ENCODE measurements at places on chromosomes 1 and 21.
A peak's percentile ranks its signal among the peaks of the same experiment; 100 is the strongest.

GRCh38 chr21:38720074-38720473 is 85.7 kb upstream of the ETS2 start:
- DNase-seq = no peak

GRCh38 chr1:165645654-165646366 is 14.8 kb downstream of the MGST3 start:
- no peak for DNase-seq

- no peak for DNase-seq
These were observed 32.2 kb downstream of the VASH2 start for GRCh38 chr1:212982430-212983152.

GRCh38 chr1:229757226-229757625 is 131.2 kb downstream of the URB2 start:
- DNase-seq = peak; percentile 5

DNA sequence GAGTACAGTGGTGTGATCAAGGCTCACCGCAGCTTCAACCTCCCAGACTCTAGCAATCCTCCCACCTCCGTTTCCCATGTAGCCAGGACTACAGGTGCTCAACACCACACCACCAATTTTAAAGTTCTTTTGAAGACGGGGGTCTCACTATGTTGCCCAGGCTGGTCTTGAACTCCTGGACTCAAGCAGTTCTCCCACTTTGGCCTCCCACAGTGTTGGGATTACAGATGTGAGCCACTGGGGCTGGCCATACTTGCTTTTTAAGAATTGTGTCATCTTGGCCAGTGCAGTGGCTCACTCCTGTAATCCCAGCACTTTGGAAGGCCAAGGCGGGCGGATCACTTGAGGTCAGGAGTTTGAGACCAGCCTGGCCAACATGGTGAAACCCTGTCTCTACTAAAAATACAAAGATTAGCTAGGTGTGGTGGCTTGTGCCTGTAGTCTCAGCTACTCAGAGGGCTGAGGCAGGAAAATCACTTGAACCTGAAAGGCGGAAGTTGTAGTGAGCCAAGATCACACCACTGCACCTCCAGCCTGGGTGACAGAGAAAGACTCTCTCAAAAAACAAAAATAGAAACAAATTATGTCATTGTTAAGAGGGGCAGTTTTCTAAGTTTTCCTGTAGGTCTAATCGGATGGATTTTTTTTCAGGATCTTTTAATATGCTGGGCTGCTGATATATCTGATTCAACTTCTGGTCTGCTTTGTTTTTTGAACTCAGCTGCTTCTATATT is 18.7 kb downstream of the AK4 start:
- DNase-seq = no peak

GRCh38 chr1:154759196-154759595 is 110.9 kb downstream of the KCNN3 start:
- DNase-seq = no peak

DNA sequence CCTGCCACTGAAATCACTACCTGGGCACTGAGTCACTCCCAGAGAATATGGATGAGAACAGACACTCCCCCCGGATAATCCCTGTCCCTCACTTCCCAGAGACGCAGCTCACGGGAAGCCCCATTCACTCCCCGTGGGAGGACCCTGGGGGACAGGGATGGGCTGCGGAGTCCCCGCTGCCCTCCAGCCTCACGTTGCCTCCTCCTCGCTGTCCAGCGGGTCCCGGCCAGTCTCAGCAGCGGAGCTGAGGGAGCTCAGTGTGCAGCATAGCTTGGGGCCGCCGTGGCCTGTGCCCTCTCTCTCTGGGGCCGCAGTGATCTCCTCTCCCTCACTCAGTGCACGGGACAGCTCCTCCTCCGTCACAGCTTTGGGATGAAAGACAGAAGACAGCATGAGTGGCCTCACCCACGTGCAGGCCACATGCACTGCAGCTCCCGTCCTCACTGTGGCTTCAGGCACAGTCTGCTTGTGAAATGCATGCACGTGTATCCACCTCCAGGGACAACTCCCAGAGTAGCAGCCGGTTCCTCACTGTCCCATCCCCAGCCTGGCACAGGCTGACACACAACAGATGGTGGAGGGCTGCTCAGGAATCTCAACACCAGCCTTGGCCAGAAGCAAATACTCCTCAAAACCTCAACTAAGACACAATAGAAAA is 7.4 kb downstream of the CFAP410 start:
- peak; percentile 27 for DNase-seq

Data from fibroblast of skin of back (primary cell).